ENCODE measurements at places on chromosomes 16 and 17. TPM values are rescaled to one million over a fixed set of nuclear protein-coding genes. Genes with fewer than 3 reads are reported as not detected.

OR2C1 gene
- total RNA-seq, result 0.08 TPM

KRT32 gene
- not detected for total RNA-seq

OR4D1 gene
- total RNA-seq, result not detected

EFNB3 gene
- total RNA-seq, result 1.4 TPM

TOM1L1 gene
- 22.2 TPM for total RNA-seq

NOD2 gene
- total RNA-seq, result 0.59 TPM

C16orf89 gene
- total RNA-seq, result not detected

C17orf113 gene
- total RNA-seq, result 0.15 TPM

All from smooth muscle cell of the coronary artery (primary cell).